ENCODE measurements at places on chromosomes 1 and 21.

GRCh38 chr1:30511106-30511505 lies 212.3 kb downstream of the MATN1 start:
- no peak for DNase-seq

GRCh38 chr21:32388306-32388705 lies 4.5 kb downstream of the URB1 start:
- no peak for DNase-seq

DNA sequence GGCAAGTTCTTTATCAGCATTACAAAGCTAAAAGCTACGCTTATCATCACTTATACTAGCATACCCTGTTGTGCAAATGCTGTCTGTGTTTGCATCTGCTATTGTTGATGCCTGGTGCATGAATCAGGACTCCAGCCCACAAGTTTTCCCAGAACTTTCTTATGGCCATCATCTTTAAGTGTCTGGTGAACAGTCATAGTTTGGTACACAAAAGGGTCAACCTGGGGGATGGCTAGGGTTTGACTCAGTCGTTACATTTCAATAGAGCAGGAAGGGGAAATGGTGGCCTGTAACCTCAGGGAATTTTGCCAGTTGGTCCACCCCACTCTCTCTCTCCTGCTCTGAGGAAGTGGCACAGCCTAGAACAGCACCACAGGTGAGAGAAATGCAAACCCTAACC lies 35.4 kb downstream of the SELL start:
- peak; percentile 78 for DNase-seq

- DNase-seq = no peak
These were observed 91.2 kb downstream of the TRABD2B start for GRCh38 chr1:47906009-47906432.

- DNase-seq = no peak
These were observed 241.3 kb downstream of the PLA2G4A start for GRCh38 chr1:187070076-187070475.
